ENCODE measurements at places on chromosomes 11 and 22.

DNA sequence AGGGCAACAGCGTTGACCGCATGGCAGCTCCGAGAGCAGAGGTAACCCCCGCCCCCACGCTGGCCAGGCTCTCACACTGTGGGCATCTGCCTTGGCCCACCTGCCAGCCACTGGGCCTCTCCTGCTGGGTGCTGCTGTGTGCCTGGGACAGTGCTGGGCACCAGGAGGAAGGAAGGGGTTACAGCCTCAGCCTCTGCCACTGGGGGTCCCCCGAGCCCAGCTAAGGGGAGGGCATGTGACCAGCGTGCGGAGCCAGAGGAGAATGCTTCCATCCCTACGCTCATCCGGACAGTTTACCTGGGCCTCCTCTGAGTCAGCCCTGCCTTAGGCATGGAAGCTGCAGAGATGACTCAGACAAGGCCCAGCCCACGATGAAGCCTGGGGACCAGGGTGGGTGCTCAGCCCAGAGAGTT is 10.9 kb downstream of the NCF4 start:
- DNase-seq: no peak

DNA sequence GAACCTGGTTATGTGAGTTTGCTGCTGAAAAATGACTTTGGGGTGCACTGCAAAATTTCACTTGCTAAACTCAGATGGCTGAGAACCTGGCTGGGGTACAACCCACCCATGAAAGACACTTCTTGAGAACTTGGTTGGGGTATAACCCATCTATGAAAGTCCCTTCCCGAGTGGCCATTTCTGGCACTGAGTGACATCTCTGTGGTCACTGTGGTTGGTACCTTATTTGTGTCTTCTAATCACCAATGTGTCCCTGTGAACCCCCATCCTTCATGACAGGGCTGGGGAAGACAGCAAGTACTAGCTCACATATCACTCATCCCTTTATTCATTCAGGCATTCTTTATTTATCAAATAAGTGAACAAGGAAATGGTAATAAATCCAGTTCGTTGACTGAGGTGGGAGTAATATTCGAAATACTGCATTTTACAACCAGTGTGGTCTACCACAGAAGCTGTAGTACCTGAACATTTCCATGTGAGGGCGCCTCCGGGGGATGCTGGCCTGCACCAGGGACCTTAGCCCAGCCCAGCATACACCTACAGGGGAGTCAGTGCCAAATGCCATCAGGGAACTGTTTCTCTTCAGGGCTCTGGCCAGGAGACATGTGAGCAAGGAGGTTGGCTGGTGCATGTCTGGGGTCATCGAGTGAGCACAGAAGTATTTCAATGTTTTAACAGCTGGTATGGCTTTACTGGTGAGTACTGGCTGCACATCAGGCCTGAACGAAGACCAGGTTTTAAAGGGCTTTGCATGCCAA is 122.1 kb downstream of the CSNK2A3 start:
- DNase-seq: no peak

GRCh38 chr11:64128255-64129006 is 37.5 kb downstream of the MACROD1 start:
- DNase-seq: no peak

GRCh38 chr11:28289444-28289843 is 181.3 kb downstream of the METTL15 start:
- no peak for DNase-seq

GRCh38 chr11:46338988-46339666 is 8.1 kb upstream of the DGKZ start:
- DNase-seq: no peak

- no peak for DNase-seq
These were observed 3.6 kb upstream of the ARAP1 start for GRCh38 chr11:72755713-72756285.

GRCh38 chr11:69115586-69116560 is 39.9 kb upstream of the SMIM38 start:
- DNase-seq: no peak

GRCh38 chr11:77384571-77384970 is 83.1 kb upstream of the GDPD4 start:
- no peak for DNase-seq

- no peak for DNase-seq
These were observed 30.3 kb upstream of the SLC22A25 start for GRCh38 chr11:63273685-63274084.

DNA sequence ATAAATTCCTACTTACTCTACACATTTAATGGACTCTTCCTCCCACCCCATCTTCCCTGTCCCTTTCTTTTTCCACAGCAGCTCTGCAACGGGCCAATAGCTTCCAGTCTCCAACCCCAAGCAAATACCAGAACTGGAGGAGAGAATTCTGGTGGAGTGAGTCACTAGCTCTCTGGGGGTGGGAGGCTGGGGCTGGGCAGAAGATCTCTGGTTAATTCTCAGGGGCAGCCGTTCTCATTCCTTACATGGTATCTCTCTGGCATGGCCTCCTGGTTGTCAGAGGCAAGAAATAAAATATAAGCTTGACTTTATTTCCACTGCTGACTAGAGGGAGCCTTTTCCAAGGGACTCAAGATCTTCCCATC is 90.4 kb upstream of the PARVA start:
- no peak for DNase-seq

GRCh38 chr11:61752117-61752924 is at the start of gene MYRF:
TSS of gene MYRF (plus strand) at chr11:61752636. CDS start at chr11:61752745, 109 bp downstream.
- DNase-seq: peak; percentile 71

GRCh38 chr11:133053124-133053776 is 479.1 kb downstream of the OPCML start:
- DNase-seq: no peak

GRCh38 chr11:94519478-94520084 is 7.3 kb downstream of the C11orf97 start:
- DNase-seq: no peak

DNA sequence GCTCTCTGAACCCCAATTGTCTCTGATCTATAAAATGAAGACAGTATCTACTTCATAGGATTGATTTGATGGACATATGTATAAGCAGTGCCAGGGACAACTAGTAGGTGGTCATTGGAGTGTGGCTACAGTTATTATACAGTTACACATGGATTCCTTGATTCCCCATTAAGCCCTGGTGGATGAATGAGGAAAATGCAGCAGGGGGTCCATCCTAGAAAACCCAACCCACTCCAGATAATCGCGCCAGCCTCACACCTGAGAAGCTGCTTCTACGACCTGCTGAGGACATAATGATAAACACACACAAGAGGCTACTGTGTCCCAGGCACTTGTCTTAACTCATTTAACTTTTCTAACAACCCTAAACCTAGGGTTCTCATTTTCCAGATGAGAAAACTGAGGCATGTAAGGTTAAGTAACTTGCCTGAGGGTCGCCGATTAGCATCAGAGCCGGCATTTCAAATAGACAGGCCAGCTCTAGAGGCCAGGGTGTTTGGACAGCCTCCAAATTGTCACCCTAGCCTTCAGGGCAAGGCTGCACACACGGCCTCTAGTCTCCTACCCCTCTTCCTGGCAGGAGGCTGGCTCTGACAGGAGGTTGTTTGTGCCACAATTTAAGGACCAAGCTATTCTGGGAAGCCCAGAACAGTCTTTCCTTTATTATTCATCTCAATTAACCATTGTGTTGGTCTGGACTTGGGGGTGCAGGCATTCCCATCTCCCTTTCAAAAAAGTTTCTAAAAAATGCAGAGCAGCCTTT is 3.8 kb upstream of the C11orf91 start:
- DNase-seq: no peak

DNA sequence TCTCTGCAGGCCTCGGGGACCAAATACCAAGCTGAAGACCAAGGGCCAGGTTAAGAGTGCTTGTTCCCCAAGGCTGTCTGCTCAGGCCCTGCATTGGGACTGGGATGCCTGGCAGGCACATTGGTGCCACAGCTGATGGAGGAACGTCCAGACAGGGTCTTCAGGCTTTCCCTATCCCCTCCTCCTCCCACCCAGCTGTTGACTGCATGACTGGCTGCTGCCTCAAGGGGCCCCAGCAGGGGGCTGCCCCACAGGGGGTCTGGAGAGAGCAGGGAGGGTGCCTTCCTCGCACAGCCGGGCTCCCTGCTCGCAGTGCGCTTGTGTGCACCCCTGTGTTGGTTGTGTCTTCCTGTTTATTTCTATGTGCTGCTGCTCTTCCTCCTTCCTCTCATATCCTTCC is 9.9 kb downstream of the RCOR2 start:
- no peak for DNase-seq

- DNase-seq: no peak
These were observed 16.6 kb downstream of the GDPD5 start for GRCh38 chr11:75509020-75509720.
